Esophagus muscularis mucosa (tissue), 4 donors: ENCODE measurements at places on chromosomes 4 and X. TPM values are rescaled to one million over a fixed set of nuclear protein-coding genes. Genes with fewer than 3 reads are reported as not detected.

DNA sequence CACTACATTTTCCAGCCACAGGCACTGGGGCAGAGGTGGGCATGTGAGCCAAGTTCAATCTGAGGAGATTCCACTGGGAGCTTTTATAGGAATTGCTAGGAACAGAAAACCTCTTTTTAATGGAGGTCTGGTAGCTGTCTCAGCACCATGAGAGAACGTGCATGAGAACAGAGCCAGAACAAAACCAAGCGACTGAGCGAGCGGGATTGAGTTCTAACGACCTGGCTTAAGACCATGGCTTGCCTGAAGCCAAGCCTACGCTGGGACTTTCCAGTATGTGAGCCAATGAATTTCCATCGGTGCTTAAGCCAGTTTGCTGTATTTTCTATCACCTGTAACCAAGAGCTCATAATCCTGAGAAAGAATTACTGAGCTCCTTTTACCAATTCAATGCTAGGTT is 183.7 kb downstream of the NR3C2 start:
- H3K27ac ChIP-seq, result no peak overlapping the region
- no peaks in the 10 kb centered on the region for H3K27me3 ChIP-seq
- peaks cover 16% of the 10 kb centered on the region for H3K4me1 ChIP-seq
- no peaks in the 10 kb centered on the region for H3K36me3 ChIP-seq
- no peak overlapping the region for H3K4me3 ChIP-seq
- no peak for DNase-seq

- H3K4me3 ChIP-seq, result no peak overlapping the region
- H3K27ac ChIP-seq, result no peak overlapping the region
- H3K36me3 ChIP-seq, result no peaks in the 10 kb centered on the region
Measured at GRCh38 chrX:16172391-16172790, 5.1 kb downstream of the MAGEB17 start.

DNA sequence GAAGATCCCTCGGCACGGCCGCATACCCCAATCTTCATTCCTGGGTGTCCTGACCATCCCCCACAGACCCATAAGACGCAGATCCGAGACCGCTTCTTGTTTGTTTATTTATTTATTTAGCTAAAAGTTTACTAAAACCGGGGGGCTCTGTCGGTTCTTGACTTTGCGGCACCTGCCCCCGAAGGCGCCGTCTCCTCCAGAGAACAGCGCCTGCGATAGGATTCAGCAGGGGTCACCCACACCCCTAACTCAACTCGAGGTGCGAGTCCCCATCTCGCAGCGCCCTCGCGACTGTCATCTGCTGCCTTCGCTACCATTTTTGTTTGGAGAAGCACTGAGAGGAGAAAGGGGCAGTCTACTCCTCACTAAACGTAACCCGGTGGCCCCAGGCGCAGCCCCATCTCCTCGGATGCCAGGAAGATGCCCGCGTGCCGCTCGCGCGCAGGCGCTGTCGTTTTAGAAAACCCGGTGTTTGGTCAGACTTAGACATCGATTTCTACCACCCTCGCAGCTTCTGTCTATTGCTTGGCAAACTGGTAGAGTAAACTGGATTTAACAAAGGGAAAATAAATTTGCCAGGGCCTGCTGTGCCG is 18.9 kb upstream of the GPR101 start:
- no peaks in the 10 kb centered on the region for H3K27me3 ChIP-seq
- no peaks in the 10 kb centered on the region for H3K36me3 ChIP-seq
- H3K4me1 ChIP-seq, result no peaks in the 10 kb centered on the region
- H3K4me3 ChIP-seq, result peak overlapping the region; percentile 45
- no peak overlapping the region for H3K27ac ChIP-seq
- no peak for DNase-seq

DNA sequence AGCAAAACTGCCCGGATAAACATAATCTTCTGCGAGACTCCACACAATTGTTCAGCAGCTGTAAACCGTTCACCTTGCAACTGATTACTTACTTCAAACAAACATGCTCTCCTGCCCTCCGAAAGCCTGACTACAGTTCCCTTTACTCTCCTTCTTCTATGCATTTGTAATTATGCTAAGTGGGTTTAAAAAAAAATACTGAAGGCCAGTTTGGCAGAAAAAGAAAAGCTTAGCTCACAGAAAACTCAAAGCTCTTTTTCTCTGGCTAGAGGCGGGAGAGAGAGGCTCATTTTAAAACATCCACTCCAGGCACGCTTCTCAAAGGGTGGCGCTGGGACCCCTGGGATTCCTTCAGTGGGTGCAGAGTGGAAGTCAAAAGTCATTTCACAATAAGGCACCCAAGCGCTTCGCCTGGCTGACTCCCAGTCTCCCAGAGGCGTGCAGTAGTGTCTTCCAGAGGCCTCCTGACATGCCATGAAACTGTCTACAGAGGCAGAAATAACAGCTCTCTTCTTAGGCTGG is 1.9 kb downstream of the DHRSX start:
- peak overlapping the region; percentile 96 for H3K27ac ChIP-seq
- H3K27me3 ChIP-seq, result no peaks in the 10 kb centered on the region
- H3K4me3 ChIP-seq, result peak overlapping the region; percentile 78
- DNase-seq, result no peak

GRCh38 chr4:38832206-38832605 is 24.4 kb downstream of the TLR6 start:
- no peaks in the 10 kb centered on the region for H3K27me3 ChIP-seq
- no peak overlapping the region for H3K4me3 ChIP-seq
- H3K27ac ChIP-seq, result no peak overlapping the region
- DNase-seq, result no peak
- no peaks in the 10 kb centered on the region for H3K36me3 ChIP-seq

The TLR10 gene
- not detected for total RNA-seq
